Stimulated activated CD4-positive, alpha-beta T cell treated with anti-CD3 and anti-CD28 coated beads, Interleukin-2, amount 100 ng/mL, for 48 hours (primary cell): ENCODE measurements at places on chromosomes 13 and 19.
A peak's percentile ranks its signal among the peaks of the same experiment; 100 is the strongest.

DNA sequence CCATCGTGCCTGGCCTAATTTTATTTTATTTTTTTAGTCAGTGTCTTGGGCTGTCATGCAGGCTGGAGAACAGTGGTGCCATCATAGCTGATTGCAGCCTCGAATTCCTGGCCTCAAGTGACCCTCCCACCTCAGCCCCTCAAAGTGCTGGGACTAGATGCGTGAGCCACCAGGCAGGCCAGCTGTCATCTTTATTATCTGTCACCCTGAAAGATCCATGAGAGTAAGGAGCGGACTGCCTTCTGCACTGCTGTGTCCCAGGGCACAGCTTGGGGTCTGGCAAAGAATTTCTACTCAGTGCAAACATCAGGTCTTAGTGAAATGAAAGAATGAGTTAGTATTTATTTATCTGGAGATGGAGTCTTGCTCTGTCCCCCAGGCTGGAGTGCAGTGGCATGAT is 9.5 kb upstream of the TLE5 start:
- DNase-seq = no peak

DNA sequence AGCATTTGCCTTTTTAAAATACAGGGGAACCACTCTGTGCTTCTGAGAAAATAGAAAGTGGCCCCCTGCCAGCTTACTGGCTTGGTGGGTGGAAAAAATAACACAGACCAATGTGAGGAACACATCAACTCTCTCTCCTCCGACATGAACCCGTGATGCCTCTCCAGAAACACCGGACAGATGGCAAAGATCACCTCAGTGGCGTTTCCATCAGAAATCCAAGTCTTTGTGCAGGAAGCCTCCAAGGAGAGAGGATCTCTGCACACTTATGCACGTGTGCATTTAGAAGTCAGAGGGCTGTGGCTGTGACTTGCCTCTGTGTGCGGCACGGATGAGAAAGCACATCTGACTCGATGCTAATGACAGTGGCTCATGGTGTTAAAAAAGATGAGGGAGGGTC is 112.3 kb upstream of the KLF12 start:
- no peak for DNase-seq

DNA sequence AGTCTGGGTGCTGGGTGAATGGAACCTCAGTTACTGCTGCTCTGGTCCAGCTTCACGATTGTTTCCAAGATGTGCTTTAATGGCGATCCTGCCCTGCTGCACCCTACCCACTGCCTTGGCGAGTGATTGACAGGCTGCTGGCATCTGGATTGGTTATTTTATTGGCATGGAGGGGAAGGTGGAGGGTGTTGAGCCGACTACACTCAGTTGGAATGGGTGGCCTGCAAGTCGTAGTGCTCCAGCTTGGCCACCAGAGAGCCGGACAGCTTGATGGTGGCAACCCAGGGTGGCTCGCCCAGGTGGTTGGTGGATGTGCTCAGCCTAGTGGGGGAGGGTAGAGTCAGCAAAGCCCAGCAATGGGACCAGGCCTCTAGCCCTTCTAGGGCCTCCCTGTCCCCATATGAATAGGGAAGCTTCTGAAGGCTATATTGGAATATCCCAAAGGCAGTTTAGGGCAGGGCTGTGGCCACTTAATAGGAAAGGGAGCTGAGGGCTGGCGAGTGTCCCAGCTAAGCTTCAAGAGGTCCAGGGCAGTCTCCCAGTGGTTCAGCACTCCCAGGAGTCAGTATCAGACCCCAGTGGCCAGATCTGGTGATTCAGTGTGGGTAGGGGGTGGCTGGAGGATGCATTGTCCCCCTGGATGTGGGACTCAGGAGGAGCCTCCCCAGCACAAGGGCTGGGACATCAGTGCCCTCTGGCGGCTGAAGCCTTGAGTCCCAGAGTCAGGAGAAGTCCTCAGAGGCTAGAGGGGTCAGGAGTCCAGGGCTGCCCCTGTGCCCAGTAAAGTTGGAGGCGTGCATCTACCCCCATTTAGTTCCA is 3.4 kb downstream of the GGN start:
- DNase-seq = no peak

DNA sequence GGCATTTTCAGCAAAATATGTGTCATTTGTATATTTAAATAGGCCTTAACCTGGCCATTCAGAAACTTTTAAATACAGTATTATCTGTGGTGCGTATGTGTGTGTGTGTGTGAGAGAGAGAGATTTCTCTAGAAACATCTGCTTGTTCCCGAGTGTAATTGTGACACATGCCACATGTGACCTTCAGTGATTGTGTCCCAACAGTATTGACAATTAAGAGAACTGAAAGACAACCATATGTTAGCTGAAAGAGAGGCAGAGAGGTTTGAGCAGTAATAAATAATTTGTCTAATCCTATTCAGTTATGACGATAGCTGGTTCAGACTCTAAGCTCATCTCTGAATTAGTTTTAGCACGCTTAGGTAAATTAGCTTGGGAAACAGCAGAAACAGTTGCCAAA is 1503.1 kb downstream of the PCDH9 start:
- no peak for DNase-seq

- DNase-seq = no peak
Observed at GRCh38 chr19:5971714-5972354, 6.1 kb downstream of the RANBP3 start.

DNA sequence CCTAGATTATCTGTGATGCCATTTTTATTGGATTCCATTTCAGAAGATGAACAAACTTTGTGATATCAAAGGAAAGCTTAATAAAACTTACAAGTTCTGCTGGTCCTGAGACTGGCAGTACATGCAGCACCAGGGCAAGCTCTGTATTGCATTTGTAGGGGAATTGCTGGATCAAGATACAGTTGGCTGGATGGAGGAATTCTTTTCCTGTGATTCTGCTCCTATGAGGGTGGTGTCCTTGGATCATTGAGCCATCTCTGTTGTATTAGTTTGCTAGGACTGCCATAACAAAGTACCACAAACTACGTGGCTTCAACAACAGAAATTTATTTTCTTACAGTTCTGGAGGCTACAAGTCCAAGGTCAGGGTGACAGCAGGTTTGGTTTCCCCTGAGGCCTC is 33.9 kb upstream of the CSNK1A1L start:
- DNase-seq = no peak

DNA sequence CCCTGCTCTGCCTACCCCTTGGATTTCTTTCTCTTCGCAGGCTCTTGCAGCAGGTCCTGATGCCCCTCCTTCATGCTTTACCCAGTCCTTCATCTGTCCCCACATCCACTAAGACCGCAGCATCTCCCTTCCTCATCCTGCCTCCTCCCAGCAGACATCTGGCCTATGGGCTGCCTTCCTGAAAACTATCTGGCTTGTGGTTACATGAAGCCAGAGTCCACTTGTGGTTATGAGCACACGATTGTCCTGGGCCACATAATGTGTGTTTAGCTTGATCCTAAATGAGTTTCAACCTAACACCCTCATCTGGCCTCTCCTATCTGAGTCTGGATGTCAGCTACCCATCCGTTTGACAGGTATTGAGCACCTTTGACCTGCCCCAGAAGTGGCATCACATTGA is 5.5 kb upstream of the ZNF175 start:
- no peak for DNase-seq

DNA sequence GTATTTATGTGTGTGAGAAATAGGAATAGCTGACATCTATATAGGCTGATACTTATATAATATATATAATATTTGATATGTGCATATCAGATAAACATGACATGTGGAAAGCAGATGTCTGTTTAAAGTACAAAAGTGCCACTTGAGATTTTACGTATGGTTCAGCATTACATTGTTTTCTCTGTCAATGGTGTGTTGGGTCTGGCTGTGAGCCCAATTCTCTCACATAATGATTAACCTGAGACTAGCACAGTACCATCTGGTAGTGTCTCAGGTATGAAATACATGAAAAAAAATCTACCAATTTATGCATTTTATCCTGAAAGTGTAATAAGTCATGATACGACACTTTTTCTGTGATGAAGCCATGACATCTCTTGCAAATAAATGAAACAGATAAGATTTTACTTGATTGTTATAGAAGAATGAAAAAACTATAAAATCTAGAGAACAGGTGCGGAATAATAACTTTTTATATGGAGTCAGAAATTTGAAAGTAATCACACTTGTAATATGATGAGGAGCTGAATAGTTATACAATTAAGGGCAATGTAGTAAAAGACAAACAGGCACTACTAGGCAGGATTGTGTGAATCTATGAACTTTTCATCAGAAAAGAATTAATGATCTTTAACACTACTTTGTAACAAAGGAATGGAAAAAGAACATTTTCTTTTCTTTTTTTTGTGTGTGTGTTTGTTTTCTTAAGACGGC is 1405.0 kb downstream of the OLFM4 start:
- no peak for DNase-seq

DNA sequence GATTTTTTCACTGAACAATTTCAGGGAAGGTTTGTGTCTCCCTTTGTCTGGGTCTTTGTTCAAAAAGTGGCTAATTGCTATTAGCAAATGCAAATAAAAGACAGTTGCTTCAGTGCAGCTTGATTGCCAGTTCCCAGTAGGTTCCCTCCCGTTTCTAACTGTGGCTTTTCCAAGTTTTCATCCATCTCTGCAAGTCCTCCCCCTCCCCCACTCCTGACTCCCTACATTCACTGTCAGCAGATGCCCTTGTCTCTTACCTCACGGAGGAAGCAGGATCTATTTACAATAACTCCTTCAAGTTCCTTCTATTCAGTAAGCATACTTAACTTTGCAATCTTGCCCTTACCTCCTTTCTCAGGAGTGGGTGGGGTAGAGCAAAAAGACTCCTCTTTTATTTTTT is 55.4 kb upstream of the SCEL start:
- DNase-seq = no peak

DNA sequence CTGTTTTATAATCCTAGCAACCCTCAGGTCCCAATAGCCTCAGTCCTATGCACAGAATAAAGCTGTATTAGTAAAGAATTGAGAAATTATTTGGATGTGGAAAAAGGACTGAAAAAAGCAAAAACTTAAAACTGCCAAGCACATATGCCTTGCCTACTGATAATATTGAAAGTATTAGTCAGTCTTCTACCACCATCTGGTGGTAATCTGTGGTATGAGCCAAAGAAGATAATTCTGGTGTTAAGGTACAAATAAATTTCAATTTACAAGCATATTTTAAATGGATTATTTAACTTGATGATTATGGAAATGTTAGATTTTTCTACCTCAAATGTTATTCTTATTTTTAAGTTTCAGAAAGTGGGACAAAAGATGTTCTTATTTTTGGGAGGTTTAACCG is 460.3 kb upstream of the KLHL1 start:
- DNase-seq = no peak

- DNase-seq = no peak
Observed at GRCh38 chr13:91401920-91402319, 3.5 kb downstream of the GPC5 start.

DNA sequence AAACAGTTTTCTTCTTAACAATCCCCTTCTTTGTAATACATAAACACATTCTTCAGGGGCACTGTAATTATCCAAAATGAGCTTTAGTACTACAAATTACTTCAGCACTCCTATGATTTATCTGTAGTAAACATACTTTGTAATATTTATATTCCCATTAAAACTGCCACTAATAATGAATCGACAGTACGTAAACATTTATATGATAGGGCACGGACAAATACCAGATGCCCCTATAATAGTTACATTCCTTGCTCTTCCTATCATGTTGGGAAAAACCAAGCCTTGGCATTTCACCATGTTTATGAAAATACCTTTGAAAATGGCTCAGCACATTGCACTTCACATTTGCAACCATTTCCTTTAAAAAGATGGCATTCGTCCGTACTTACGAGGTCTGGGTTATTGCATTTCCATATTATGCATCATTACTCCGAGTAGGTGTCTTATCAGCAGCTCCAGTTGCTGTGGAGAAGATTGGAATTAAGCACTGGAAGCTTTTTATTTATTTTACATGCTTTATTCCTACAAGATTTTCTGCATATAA is 1043.4 kb downstream of the DIAPH3 start:
- DNase-seq = no peak

DNA sequence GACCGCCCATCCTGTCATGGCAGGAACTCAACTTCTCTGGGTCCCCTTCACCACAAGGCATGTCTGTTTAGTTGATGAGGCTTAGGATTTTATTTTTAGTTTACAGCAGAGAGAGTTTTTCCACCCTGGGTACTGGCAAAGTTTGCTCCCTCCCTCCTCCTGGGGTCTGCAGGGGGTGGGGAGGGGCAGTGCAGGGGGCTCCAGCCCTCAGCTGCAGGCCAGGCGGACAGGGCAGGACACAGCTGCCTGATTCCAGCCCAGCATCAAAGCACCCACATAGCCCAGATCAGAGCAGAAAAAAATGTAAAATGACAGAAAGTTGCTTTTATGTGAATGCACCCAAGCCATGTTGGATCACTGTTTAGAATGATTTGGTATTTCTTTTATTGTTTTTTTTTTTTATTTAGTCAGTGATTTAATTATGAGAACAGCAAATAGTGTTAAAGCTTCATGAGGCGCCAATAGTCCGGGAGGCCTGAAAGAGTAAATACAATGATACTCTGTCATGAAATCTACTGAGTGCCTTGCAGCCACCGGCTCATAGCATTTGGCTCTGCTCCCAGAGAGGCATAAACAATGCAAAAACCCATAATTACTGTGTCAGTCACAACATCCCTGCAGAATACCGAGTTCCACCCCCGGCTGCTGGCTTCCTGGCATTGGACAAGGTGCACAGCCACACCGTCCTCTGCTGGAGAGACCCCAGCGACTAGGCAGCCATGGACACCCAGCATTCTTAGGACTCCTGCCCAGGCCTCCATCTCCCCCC is 923.5 kb downstream of the UQCRFS1 start:
- DNase-seq = no peak

- no peak for DNase-seq
Observed at GRCh38 chr13:50033725-50034124, 18.5 kb downstream of the KCNRG start.

DNA sequence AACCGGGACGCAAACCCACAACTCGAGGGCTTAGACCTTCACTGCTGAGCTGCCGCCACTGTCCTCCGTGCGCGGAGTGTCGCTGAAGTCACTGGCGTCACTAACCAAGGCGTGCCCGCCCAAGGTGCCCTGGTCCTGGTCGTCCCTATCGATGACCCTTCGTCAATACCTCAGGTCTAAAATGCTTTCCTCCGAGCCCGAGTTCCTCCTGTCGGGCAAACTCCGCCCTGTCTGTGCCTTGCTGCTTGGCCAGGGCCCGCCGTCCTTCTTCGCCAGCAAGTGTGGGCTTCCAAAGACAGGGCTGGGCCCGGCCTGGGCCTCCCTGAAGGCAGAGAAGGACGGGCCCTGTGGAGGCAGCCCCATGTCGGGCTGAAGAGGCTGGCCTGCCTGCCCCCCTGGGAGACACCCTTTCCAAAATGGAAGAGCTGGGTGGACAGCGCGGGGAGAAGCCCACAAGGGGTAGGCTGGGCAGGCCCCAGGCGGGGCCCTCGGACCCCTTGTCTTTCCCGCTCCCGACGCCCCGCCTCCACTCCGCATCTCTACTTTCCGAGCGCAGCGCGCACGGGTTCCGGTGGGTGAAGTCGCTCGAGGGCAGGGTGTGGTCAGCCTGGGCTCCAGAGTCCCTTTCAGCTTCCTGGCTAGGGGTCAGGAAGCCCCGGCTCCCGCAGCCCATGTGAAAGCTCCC is 13.4 kb downstream of the RB1 start:
- no peak for DNase-seq

GRCh38 chr19:44988896-44989556 is 12.2 kb upstream of the RELB start:
- DNase-seq = peak; percentile 54

- no peak for DNase-seq
Observed at GRCh38 chr13:112574416-112574815, 13.5 kb downstream of the TUBGCP3 start.

GRCh38 chr13:112744168-112745021 is 54.6 kb downstream of the ATP11A start:
- no peak for DNase-seq

- DNase-seq = peak; percentile 49
Observed at GRCh38 chr13:113153810-113154748, 4.4 kb upstream of the PROZ start.
